Motor neuron (in vitro differentiated cells): ENCODE measurements at places on chromosomes 16 and 17.

GRCh38 chr16:29864205-29864604 is 1.2 kb upstream of the CDIPT start:
- no peak for ATAC-seq

DNA sequence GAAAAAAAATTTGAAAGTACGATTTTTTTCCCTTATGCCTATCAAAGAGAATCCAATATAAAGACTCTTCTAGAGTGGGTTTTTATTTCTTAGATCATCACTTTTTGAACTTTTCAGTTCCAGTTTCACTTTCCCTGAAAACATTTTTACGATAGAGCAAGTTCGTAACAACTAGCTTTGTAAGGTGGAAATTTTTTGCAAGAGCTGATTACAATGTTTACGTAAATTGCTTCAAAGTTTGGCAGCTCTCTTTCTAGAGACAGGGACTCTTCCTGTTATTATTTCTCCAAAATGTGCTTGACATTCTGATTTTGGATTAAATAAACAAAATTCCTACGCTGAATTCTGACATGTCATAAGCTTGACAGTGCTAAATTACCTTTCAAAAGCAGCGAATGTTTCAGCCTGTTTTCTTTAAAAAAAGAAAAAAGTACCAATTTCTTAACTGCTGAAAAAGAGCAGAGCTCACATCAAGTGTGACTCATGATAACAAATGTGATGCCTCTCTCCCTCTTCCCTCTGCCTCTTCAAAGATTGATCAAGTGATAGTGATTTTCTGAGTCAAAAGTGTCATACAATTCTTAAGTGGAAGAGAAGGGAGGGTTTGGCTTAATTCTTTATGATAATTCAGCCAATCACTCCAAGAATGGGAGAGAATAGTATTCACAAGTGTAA is 175.2 kb downstream of the KCNJ2 start:
- no peak for ATAC-seq

GRCh38 chr16:86387468-86388440 is 122.6 kb upstream of the FOXF1 start:
- peak; percentile 84 for ATAC-seq

DNA sequence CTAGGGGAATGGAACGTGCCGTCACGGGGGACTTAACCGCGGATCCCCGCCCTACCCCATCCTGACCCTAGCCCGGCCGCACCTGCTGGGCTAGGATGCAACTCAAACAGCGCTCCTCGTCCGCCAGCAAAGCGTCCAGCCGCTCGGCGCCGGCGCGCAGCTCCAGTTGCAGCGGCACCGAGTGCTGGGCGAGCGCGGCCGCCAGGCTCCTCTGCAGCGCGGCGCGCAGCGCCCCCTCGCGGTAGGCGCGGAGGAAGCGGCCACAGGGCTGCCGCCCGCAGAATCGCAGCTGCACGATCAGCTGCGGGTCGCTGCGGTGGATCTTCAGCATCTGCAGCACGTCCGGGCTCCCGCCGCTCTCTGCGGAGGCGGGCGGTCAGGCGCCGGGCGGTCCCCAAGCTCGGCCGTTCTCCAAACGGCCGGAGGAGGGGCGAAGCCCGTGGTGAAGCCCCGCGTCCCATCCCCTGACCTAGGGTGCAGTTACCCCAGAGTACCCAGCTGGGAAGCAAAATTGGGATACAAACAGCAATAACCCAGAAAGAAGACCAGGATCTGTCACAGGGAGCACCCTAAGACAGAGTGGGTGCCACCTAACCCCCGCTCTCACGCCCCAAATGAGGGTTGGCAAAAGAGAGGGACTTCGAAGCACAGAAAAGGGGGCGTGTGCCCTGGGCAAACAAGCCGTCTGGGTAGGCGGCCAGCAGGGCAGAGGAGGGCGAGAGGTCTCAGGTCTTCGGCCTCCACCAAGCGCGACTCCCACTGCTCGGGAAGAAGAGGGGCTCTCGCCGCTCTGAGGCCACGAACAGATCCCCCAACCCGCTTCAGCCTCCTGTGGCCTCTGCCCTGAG is 4.2 kb downstream of the TRADD start:
- ATAC-seq, result peak; percentile 78

GRCh38 chr16:3012246-3012645 is 477 bp upstream of the CLDN9 start:
- ATAC-seq, result no peak

DNA sequence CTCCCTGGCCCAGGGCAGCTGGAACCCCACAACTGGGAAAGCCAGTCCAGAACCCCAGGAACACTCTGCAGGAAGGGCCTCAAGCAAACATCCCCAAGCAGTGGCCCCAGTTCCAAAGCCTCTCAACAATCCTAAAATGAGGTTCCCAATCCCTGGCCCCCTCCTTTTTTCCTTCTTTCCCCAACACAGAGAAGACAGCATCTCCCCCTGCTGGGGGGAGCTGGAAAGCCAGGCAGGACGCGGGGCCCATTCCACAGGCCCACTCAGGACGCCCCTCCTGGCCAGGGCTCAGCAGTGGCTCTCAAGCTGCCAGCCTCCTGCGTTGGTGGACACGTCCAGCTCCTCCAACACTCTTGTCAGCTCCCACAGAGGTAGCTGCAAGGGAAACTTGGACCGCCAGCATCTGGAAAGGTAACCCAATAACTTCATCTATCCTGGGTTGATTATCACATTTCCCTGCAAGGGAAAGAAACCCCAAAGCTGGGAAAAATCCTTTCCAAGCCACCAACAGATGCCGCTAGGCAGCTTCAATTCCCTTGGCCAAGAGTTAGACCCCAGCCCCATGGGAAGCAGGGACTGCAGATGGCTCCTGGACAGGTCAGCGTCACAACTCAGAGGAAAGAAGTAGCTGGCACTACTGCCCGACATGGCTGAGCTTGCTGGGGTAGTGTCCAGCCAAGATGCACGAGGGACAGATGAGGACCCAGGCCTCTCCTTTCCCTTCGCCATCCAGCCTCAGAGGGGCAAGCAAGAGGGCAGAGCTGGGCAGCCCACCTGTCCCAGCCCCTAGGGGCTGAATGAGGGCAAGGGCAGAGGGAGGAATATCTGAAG is 7.6 kb downstream of the HDAC5 start:
- no peak for ATAC-seq

DNA sequence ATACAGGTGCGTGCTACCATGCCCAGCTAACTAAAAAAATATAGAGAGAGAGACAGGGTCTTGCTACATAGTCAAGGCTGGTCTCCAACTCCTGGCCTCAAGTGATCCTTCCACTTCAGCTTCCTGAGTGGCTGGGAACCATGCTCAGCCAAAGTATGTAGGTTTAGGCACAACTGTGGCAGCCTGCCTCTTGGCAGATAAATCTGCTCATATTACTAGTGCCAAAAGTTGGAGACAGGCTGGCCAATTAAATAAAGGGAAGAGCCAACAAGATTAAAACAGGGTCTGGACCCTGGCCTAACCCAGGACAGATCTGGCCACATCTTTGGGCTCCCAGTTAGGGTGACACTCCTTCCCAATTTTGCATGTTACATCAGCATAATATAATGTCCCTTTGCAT is 151.7 kb downstream of the CBLN1 start:
- ATAC-seq, result no peak

DNA sequence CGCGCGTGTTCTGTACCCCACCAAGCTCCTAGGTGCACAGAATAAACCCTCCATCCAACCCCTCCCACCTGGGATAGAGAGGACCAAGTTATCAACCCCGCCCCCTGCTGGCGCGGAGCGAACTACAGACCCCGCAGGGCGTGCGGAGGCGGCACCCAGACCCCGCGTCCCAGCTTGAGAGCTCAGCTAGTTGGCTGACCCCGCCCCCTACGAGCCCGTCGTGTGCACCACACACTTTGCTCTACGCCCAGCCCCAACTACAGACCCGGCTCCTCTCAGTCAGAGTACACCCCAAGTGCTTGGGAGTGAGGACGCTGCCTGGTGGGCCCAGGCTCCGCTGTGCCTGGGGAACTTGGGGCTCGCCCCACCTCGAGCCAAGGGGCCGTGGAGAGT is 1.5 kb downstream of the GRIN2A start:
- ATAC-seq, result peak; percentile 20

DNA sequence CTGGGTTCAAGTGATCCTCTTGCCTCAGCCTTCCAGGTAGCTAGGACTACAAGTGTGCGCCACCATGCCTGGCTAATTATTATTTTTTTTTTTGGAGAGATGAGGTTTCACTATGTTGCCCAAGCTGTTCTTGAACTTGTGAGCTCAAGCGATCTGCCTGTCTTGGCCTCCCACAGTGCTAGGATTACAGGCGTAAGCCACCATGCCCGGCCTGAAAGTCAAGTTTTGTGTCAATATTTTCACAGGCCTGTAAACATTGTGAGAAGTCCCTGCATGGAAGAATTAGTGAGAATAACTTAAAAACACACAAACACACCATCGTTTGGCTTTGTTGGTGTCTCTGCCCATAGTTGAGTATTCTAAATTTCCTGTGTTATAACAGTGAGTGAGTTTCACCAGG is 22.2 kb downstream of the NUP85 start:
- no peak for ATAC-seq

- ATAC-seq, result peak; percentile 80
These were observed 14.9 kb upstream of the CBFB start for GRCh38 chr16:67013823-67014633.

- ATAC-seq, result no peak
These were observed 56.6 kb downstream of the TENT4B start for GRCh38 chr16:50209546-50210265.

DNA sequence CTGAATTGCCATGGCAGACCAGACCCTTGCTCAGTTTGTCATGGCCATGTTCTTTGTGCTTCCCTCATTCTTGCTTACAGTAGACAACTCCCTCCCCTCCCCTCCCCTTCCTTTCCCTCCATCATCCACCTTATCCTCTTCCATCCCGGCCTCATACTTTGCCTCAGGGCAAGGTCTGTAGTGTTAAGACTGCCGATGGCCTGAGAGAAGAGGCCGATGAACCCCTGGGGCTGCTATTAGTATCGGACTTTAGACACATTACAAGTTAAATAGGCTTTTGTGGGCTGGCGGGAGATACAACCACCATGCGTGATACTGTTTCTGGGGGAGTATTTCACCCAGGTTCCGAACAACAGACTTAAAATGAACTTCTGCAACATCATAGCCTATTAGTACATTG is 364.5 kb upstream of the ZFHX3 start:
- no peak for ATAC-seq

- no peak for ATAC-seq
These were observed 1.4 kb upstream of the MAP1LC3B start for GRCh38 chr16:87390641-87391323.

GRCh38 chr17:81069135-81069645 is 34.2 kb downstream of the BAIAP2 start:
- no peak for ATAC-seq

DNA sequence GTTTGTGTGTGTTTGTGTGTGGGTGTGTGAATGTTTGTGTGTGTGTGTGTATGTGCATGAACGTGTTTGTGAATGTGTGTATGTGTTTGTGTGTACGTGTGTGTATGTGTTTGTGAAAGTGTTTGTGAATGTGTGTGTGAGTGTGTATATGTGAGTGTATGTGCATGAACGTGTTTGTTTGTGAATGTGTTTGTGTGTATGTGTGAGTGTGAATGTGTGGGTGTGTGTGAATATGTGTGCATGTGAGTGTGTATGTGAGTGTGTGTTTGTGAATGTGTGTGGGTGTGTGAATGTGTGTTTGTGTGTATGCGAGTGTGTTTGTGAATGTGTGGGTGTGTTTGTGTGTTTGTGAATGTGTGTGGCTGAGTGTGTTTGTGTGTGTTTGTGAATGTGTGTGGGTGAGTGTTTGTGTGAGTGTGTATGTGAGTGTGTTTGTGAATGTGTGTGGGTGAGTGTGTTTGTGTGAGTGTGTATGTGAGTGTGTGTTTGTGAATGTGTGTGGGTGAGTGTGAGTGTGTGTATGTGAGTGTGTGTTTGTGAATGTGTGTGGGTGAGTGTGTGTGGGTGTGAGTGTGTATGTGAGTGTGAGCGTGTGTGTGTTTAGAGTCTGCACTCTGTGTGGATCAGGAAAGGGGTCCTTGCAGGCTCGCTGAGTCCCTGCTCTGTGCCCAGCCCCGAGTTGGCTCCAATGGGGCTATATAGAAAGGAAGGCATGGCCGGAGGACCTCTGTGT is 890 bp upstream of the CD300A start:
- no peak for ATAC-seq

DNA sequence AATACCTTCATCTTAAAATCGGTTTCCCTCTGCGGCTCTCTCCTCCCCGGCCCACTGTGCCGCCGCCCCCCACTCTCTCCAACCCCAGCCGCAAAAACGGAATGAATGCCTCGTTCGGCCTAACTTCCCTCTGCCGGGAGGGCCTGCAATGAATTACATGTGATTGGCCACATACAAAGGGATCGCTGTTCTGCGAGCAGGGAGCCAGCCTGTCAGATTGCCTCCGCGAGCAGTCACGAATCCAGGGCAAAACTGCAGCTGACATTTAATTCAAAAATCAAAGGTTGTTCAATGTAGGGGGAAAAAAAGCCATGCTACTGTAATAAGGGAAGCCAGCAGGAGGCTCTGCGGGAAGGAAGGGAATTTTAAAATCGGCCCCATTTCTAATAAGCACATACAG is 84.9 kb downstream of the TBC1D16 start:
- no peak for ATAC-seq

DNA sequence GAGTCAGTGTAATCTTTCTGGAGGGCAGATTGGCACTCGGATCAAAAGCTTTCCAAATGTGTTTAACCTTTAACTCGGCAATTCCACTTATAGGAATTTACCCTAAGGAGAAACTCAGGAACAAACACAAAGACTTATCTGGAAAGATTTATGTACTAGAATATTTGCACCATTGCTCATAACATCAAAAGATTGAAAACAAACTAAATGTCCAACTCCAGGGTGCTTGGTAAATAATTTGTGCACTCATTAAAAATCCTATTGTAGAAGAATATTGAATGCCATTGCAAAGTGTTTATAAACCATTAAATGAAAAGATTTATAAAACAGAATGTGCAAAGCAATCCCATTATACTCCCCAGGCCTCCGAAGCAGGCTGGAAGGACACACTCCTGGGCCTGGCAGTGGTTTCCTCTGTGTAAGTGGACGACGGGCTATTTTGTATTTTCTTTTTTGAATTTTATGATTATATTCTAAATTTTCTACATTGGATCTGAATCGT is 18.7 kb upstream of the RBFOX3 start:
- ATAC-seq, result no peak

GRCh38 chr17:33686171-33686570 is 393.1 kb upstream of the ASIC2 start:
- ATAC-seq, result no peak

DNA sequence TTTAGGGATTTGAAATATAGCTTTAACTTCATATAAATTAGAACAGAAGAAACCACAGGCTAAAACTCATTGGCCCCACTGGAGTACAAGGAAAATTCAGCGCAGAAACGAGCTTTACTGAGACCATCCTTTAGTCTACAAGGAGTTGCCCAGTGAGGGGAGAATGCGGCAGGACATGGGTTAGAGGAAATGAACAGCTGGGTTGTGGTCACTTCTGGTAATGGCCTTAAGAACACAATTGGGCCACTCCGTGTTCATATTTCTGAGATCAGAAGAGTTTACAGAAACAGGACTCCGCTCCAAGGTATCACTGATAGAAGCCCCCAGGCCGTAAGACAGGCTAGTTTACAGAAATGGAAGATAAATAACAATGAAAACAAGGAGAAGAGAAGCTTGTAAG is 188.3 kb downstream of the ZFHX3 start:
- ATAC-seq, result no peak

GRCh38 chr17:60971515-60972369 is 294.1 kb downstream of the BCAS3 start:
- peak; percentile 78 for ATAC-seq

- ATAC-seq, result peak; percentile 82
These were observed 62.1 kb downstream of the RMI2 start for GRCh38 chr16:11407047-11407982.

- no peak for ATAC-seq
These were observed 51.1 kb upstream of the FOXF1 start for GRCh38 chr16:86459266-86459665.

GRCh38 chr17:15935891-15936290 is 9.0 kb upstream of the ADORA2B start:
- no peak for ATAC-seq
